ENCODE measurements at places on chromosomes 2 and 18.
A peak's percentile ranks its signal among the peaks of the same experiment; 100 is the strongest.

GRCh38 chr18:11872479-11873136 is 21.4 kb downstream of the CHMP1B start:
- ATAC-seq = peak; percentile 62

DNA sequence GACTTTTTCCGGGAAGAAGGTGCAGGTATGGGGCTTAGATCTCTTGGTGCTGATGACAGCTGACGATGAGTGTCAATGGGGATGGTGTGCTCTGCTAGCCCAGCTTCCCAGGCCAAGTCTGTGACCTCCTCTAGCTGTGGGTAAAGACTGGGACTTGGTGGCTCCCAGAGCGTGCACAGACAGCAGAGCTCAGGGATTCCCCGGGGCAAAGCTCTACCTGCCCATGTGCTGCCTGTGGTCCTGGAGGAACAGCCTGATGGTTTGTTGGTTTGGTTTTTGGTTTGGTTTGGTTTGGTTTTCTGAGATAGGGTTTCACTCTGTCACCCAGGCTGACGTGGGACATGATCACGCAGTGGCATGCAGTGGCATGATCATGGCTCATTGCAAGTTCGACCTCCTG is 19.2 kb downstream of the ATP6V1B1 start:
- ATAC-seq = no peak

DNA sequence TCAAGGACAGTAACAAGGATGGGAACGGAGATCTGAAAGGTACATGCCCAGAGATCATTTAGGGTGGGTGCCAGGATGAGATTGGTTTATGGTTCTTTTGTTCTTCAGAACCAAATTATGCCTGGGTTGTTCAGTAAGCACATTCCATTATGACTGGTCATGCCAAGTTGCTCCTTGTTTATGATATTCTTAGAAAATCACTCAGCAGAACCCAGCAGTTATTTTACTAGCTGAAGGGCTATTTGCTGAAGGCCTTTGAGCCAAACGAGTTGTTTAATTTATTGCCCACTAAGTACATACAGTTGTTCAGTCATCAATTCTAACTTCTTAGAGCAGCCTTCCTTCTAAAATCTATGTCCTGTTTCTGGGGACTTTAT is 635 bp downstream of the SLC3A1 start:
- no peak for ATAC-seq

GRCh38 chr2:64932371-64933216 is 56.6 kb upstream of the SLC1A4 start:
- no peak for ATAC-seq

- no peak for ATAC-seq
Observed at GRCh38 chr2:144279165-144279564, 240.8 kb downstream of the ZEB2 start.

- ATAC-seq = no peak
Observed at GRCh38 chr2:54964271-54964670, 86.0 kb downstream of the RTN4 start.

GRCh38 chr2:37992601-37993000 is 67.5 kb downstream of the RMDN2 start:
- no peak for ATAC-seq

All from esophagus mucosa (tissue), 1 donor.